ENCODE measurements at places on chromosomes 1 and 21. TPM values are rescaled to one million over a fixed set of nuclear protein-coding genes. Genes with fewer than 3 reads are reported as not detected.

GRCh38 chr1:22437573-22437972, 14.1 kb upstream of the ZBTB40 start:
- DNase-seq: no peak

DNA sequence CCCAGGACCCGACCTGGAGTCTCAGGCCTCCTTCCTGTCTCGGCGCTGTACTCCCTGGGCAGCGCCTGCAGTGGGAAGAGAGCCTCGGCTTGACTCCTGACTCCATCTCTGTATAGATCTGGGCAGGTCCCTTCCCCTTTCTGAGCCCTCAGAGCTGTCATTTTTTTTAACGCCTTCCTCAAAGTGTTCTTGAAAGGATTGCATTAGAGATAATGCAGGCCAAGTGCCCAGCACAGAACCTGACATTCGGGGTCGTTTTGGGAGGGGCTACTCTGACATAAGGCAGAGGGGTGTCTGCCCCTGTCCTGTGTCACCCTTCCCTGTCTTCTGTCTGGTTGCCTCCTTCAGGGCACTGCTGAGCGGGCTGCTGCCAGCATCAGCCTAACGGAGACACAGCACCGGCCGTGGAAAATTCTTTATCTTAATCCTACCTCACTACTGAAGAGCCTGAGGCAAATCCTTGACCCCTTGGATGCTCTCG, 271.6 kb downstream of the TRABD2B start:
- DNase-seq: no peak

- DNase-seq: no peak
These were observed 25.8 kb upstream of the THEM4 start for GRCh38 chr1:151935154-151935553.

DNA sequence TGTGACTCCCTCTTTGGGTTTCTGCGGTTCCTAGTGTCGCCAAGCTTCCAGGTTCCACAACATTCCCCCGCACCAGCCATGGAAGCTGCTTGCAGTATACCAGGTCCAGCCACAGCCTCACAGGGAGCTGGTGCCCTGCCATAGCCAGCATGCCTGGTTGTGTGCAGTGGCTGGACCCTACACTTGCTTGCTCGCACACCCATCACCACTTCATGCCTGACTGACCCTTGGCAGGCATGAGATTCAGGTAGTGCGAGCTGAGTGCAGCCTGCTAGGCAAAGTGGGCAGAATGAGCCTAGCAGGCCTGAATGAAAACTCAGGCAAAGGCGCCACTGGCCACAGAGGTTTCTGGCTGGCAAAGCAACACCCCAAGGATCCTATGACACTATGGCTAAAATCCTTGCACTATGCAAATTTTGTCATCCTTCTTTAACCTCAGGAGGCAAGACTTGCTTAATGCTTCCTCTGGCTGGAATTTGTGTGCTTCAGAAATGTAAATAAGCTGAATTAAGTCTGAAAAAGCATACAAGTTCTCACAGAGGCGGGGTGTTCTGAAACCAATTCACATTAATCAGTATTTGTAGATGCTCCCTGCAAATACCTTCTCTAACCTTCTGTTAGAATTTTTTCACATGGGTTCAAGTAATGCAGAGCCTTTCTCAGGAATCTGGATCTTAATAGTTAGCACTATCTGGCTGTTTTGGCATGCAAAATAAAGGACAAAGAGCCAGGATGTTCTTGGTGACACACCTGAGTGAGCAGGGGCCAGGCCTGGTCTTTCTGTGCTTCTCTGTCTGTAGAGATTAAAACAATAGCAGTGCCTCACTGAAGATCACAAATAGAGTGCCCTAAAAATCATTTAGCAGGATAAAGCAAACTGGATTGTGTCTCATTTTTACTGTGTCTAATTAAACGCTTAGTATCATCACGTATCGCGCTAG, 256.9 kb downstream of the GPATCH2 start:
- DNase-seq: no peak

VPS45 gene
- polyA plus RNA-seq: 60.3 TPM

KRTAP23-1 gene
- not detected for polyA plus RNA-seq

TRIM46 gene
- 4.6 TPM for polyA plus RNA-seq

GRCh38 chr1:198082576-198082975, 74.2 kb upstream of the NEK7 start:
- no peak for DNase-seq

RNU5D-1 gene
- not detected for polyA plus RNA-seq

GRCh38 chr1:61270761-61271411, 188.5 kb downstream of the NFIA start:
- no peak for DNase-seq

SLC66A1 gene
- 11.0 TPM for polyA plus RNA-seq

- no peak for DNase-seq
These were observed 53.2 kb upstream of the MRPS6 start for GRCh38 chr21:34020005-34020847.

TTC22 gene
- polyA plus RNA-seq: 4.9 TPM

DNA sequence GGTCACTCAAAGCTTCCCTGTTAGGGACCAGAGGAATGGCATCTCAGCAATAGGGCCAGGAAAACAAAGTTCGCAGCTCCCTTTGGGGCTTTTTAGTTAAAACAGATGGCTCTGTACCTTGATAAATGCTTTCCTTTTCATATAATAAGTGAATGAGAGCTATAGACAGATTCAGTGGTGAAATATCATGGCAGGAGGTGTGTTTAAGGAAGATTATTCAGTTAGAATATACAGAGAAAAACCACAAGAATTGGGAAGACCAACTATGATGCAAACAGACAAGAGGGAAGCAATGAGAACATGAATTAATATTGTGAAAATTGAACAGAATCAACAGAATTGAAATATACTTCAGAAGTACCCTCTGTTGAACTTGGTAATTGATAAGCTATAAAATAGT, 379.4 kb downstream of the PLPP3 start:
- no peak for DNase-seq

DNA sequence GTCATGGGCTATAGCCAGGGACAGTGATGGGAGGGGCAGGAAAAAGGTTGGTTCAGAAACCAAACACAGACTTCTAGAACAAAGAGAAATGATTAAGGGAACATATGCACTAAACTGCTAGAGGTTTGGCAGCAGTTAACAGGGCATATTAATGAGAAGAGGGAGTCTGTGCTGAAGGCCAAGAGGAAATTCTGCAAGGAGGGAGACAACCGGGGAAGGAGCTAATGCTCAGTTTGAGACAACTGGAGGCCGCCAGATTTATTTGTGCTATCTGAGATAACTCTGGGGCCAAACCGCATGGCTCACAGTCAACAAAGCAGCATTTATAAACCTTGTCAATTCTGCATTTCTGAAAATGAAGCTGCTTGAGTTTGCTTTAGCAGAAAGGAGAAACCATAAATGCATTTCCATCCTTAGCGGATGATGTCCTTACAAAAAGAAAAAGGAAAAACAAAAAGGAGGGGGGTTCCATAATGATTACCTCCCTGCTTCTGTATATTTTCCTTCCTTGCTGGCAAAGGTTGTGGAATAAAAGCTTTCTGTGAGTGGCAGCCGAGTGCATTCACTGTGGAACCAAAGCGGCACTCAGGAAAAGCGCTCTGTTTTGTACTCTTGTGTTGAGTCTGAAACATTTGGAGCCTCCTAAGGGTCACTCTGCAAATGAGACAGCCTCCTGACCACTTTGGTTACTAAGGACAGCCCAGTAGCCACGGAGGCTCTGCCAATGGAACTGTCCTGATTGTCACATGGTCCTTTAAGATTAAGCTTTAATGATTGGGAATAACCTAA, 70.3 kb downstream of the SIM2 start:
- no peak for DNase-seq

DIO1 gene
- polyA plus RNA-seq: 0.77 TPM

DNA sequence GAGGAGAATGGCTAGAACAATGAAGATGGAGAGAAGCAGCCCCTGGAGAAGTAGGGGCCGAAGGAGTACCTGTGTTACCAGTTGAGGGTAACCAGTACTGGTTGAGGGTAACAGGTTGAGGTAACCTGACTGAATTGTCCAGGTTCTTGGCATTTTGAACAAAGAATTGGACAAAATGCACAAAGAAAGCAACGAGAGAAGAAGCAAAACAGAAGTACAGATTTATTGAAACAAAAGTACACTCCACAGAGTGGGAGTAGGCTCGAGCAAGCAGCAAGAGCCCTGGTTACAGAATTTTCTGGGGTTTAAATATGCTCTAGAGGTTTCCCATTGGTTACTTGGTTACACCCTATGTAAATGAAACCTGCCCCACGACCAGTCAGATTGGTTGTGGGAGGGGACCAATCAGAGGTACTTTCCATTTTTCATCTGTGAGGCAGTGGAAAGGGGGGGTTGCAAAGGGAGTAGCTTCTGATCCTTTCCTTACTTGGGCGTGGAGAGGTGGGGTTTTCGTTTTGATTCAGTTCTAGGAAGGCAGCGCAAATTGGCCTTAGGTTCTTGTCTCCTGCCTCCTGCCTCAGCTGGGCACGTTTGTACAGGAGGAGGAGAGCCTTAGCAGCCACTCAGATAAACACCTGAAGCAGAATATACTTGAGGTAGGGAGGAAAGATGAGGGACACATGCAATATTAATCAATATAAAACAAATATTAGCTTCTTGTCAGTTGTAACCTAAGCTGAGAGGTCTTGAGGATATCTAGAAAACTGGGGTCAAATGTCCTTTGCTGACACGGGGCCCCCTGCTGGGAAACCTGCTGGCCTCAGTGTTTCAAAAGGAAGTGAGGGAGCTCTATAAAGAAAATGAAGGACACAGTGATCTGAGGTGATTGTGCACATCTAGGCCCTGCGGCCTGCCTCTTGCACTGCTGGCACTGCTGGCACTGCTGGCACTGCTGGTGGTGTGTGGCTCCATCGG, 14.3 kb upstream of the LSM10 start:
- no peak for DNase-seq

- no peak for DNase-seq
These were observed 7.3 kb upstream of the SAMD11 start for GRCh38 chr1:916173-917075.

CHAF1B gene
- 10.4 TPM for polyA plus RNA-seq

- DNase-seq: no peak
These were observed 176.3 kb downstream of the PTPRU start for GRCh38 chr1:29412591-29412990.

DNA sequence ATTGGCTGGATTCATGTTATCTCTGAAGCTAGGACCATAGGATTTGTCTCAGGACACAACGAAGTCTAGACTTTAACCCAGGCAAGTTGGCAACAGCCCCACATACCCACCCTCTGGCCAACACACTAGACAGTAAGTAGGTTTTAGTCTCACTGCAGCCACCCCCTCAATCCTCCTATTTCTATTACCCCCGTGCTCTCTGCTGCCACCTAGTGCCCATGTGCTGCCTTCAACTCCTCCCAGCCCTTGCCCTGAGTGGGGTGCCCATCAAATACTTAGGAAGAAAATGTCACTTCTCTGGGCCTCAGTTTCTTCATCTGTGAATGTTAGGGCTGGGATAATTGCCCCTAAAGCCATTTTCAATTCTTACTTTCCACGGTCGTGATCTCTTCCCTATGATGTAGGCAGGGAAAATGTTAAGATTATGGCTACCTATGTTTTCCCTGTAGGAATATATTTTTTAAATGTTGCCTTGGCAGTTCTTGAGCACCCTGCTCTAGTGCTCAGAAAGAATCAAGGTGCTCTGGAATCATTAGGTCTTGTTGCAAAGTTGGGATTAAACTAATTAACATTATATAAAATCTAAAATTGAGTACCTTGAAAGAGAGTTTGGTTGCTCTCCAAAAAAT, 213.0 kb downstream of the LMX1A start:
- no peak for DNase-seq

COL24A1 gene
- polyA plus RNA-seq: 29.8 TPM

DNA sequence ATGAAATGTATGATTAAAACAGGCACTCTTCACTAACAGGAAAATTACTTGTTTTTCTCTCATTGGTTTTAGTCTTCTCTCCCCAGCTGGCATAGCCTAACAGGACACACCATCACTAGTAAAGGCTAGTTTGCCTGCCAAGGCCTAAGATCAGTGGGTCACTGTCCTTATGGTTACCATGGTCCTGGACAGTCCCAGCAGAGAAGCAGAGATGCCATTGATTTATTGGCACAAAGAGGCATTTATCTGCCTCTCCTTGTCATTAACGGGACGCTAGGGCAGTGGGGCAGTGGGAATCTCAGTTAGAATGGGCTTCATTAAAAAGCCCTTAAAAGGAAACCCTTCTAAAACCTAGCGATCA, 13.9 kb downstream of the CD247 start:
- no peak for DNase-seq

CD2 gene
- polyA plus RNA-seq: 0.87 TPM

- DNase-seq: no peak
These were observed 12.5 kb downstream of the PDXK start for GRCh38 chr21:43731476-43731875.

DNA sequence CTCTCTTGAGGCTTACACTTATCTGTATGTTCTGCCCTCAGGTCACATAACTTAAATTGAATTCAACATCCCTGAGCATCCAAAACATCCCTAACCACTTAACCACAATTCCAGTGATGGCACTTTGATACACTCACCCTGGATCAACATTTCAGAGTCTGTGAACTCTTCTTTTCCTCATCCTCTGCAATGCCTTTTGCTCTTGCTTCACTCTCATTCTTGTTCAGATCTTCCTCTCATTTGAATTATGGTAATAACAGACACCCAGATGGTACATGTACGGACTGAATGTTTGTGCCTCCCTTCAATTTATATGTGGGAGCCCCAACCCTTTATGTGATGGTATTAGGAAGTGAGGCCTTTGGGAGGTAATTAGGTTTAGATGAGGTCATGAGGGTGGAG, 33.4 kb downstream of the PTGER3 start:
- no peak for DNase-seq

DNA sequence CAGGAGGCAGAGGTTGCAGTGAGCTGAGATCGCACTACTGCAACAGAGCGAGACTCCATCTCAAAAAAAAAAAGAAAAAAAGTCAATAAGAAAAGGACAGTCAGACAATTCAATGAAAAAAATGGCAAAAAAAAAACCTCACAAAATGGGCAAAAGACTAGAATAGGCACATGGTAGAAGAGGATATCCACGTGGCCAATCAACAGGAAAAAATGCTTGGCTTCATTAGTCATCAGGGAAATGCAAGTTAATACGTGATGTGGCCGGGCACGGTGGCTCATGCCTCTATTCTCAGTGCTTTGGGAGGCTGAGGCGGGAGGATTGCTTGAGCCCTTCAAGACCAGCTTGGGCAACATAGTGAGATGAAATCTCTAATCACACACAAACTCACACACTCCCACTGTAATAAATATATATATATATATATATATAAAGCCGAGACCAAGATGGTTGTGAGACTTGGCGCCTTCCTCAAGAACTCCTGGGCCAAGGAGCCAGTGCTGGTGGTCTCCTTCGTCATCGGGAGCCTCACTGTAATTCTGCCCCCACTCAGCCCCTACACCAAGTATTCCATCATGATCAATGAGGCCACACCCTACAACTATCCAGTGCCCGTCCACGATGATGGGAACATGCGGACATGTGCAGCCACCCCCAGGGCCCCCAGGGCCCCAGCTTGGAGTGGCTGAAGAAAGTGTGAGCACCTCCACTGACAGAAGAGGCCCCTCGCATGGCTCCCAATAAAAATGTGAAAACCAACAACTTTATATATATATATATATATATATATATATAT, 22.9 kb upstream of the LEFTY2 start:
- no peak for DNase-seq

- DNase-seq: no peak
These were observed 59.8 kb downstream of the PTPN14 start for GRCh38 chr1:214491468-214492146.

All from right lung (tissue), 10 donors.